ENCODE measurements at places on chromosomes 1 and 21.

- DNase-seq = no peak
These were observed 9.1 kb upstream of the PCNX2 start for GRCh38 chr1:233304489-233305102.

GRCh38 chr21:36572039-36572438 lies 92.1 kb upstream of the CLDN14 start:
- no peak for DNase-seq

DNA sequence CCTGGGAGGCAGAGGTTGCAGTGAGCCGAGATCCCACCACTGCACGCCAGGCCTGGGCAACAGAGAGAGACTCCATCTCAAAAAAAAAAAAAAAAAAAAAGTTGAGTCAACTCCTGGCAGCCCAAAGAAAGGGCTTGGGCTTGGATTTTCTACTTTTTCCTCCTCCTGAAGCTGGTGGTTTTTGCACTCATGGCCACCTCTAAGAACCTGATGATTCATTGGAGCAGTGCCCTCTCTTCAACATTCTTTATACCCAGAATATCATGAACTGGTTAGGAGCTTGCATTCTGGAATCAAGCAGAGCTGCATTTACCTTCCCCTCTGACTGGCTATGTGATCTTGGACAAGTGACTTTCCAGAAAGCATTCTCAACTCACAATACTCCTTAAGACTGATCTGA lies 3.5 kb upstream of the ACTA1 start:
- no peak for DNase-seq

- DNase-seq = no peak
These were observed 31.2 kb downstream of the PTPRU start for GRCh38 chr1:29267321-29268070.

- DNase-seq = no peak
These were observed 334.4 kb downstream of the DSCAM start for GRCh38 chr21:40512590-40512989.

- DNase-seq = no peak
These were observed 10.2 kb downstream of the TRAF3IP3 start for GRCh38 chr1:209766051-209766450.

Measured in bone marrow (tissue), 2 donors.